Bone marrow (tissue), 2 donors: ENCODE measurements at places on chromosomes 1 and 21.

DNA sequence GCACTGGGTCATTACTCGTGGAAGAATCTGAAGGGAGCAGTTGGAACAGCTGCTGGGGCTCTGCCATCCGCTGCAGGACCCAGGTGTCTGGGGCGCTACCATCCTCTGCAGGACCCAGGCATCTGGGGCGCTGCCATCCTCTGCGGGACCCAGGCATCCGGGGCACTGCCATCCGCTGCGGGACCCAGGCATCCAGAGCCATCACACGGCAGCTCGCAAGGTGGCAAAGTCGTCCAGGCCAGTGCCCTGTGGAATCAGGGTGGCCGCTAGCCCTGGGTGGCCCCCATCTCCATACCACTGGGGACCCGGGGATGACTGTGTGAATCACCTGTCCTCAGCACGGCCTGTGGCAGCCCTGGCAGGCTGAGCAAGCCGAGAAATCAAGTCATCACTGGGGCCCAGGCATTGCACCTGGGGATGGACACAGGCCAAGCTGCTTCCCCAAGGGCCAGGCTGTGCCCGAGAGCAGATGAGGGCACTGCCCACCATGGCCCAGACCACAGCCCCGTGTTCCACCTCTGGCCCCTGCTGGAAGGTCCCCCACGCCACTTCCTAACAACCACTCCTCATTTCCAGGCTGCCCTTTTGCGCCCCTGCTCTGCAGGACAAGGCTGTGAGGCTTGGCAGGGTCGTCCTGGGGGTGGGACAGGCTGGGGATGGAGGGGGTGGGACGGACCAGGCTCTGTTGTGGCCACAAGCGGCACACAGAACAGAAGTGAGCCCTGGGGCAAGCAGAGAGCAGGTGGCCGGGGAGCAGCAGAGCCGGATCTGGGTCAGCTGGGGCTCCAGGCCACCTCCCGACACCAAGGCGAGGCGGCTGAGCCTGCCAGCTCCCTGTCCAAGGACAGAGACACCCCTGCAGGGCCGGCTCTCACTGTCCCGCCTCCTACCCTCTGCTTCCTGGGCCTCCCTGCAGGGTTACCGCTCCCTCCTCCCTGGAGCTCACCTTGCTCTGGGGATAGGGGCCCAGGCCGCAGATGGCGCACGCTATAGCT is 12.7 kb downstream of the GABRD start:
- DNase-seq, result no peak

DNA sequence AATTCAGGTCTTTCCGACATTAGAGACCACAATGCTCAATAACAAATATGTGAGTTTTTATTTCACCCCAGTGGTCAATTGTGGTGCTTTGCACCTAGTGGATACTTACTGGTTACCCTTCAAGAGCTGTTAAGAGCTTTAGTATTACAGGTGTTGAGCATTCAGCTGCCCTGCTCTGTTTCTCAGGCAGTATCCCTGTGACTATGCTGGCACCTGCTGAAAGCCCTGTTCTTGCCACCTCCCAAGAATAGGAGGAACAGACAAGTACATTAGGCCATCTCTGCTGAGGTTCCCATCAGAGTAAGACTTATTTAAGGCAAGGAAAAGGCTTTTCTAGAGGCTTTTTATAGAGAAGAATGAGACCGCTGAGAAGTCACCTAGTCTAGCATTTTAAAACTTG is 60.8 kb downstream of the NOS1AP start:
- DNase-seq, result no peak

GRCh38 chr1:88922214-88922613 is 30.8 kb upstream of the GTF2B start:
- no peak for DNase-seq

GRCh38 chr1:215682232-215682631 is 115.1 kb downstream of the KCTD3 start:
- no peak for DNase-seq

- DNase-seq, result no peak
These were observed 14.3 kb downstream of the TRIM11 start for GRCh38 chr1:228392111-228392936.

GRCh38 chr1:213286235-213286634 is 235.2 kb downstream of the RPS6KC1 start:
- DNase-seq, result no peak

DNA sequence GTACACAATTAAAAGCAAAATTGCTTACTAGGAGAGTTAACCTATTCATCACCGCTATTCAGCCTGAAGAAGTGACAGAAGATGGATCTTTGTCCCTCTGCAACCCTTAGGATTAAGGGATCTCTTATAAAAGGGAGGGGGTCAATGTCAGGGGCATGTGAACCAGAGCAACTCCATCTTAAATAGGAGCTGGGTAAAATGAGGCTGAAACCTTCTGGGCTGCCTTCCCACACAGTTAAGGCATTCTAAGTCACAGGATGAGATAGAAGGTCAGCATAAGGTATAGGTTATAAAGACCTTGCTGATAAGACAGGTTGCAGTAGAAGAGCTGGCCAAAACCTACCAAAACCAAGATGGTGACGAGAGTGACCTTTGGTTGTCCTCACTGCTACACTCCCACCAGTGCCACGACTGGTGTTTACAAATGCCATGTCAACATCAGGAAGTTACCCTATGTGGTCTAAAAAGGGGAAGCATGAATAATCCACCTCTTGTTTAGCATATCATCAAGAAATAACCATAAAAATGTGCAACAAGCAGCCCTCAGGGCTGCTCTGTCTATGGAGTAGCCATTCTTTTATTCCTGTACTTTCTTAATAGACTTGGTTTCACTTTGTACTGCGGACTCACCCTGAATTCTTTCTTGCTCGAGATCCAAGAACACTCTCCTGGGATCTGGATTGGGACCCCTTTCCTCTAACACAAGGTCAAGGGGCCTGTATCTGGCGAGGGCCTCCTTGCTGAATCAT is 35.3 kb upstream of the NEK2 start:
- no peak for DNase-seq
